Left forelimb (tissue), 1 donor: ENCODE measurements at places on chromosomes 6 and 20.
A peak's percentile ranks its signal among the peaks of the same experiment; 100 is the strongest.

- no peak for DNase-seq
Observed at GRCh38 chr6:49606721-49607390, 29.8 kb downstream of the RHAG start.

DNA sequence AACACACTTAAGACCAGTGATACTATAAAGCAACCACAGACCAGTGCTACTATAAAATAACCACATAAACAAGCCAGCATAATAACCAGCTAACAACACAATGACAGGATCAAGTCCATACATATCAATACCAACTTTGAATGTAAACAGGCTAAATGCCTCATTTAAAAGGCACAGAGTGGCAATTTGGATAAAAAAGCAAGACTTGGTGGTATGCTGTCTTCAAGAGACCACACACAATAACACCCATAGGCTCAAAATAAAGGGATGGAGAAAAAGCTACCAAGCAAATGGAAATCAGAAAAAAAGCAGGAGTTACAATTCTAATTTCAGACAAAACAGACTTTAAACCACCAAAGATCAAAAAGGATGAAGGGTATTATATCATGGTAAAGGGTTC lies 19.8 kb upstream of the ELOVL4 start:
- DNase-seq, result no peak

DNA sequence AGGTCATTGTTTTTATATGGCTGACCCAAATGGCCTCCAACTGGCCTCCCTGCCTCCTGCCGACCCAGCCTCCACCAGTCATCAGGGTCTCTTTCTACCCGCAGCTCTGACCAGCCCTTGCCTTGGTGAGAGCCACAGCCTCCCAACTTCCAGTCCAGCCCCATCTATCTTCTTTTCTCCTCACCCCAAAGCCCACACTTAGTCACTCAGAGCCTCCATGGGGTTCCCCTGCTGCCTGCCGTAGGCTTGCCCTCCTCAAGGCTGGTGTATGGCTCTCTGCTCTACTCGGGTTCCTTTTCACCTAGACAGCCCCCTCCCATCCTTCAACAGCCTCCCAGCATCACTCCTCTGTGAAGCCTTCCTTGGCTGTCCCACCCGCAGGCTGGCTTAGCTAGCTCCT lies 18.2 kb downstream of the TCF15 start:
- no peak for DNase-seq

- DNase-seq, result no peak
Observed at GRCh38 chr6:130575971-130576370, 210.2 kb downstream of the TMEM200A start.

DNA sequence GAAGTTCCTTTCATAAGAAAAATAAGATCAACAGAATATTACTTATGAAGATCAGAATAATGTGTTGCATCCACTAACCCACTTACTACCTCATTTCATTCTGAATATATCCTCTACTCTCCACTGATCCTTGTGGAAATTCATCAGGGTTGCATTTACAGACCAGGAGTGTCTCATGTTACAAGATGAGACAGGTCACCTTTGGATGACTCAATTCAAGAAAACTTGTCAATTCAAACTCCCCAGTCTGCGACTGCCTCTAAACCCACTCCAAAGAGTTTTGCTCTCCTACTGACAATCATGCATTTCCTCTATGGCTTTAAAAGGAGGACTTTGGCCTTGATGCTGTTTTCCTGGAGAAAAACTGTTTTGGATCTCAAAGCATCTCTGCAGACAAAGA lies 68.4 kb downstream of the ID4 start:
- no peak for DNase-seq

DNA sequence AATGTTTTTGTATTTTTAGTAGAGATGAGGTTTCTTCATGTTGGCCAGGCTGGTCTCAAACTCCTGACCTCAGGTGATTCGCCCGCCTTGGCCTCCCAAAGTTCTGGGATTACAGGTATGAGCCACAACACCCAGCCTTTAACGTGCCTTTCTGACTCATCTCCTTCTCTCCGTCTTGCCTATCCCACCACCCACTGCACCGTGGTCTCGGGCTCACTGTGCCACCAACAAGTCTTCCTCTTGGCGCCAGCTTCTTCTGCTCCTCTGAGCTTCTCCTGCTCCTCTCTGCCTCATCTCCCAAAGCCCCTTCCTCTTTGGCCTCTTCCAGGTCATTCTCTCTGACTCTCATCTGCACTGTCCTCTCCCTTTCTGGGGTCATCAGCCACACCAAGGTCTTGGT lies 41.0 kb downstream of the TMEM242 start:
- DNase-seq, result peak; percentile 56

GRCh38 chr6:157023958-157024357 lies 246.8 kb downstream of the ARID1B start:
- no peak for DNase-seq

GRCh38 chr6:169069356-169069755 lies 184.3 kb downstream of the THBS2 start:
- no peak for DNase-seq

GRCh38 chr20:32792316-32792715 lies 27.4 kb upstream of the MAPRE1 start:
- no peak for DNase-seq

DNA sequence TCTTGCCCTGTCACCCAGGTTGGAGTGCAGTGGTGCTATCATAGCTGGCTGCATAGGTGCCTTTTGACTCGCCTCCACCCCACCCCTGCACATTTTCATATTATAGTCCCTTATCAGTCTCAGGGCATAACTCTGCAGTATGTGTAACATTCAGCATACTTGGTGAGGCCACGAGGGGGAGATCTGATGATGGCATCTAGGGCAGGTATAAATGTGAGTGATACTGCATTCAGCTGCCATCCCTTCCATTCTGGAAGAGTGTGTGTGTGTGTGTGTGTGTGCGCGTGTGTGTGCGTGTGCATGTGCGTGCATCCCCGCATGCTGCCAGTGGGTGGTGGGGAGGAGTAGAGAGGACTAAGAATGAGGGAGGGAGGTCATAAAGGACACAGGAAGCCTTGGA lies 81.4 kb downstream of the JARID2 start:
- no peak for DNase-seq

- no peak for DNase-seq
Observed at GRCh38 chr6:33620158-33620855, 815 bp upstream of the ITPR3 start.
